Gastrocnemius medialis (tissue), 4 donors: ENCODE measurements at places on chromosomes 12 and 14.

- no peak for DNase-seq
These were observed at the start of gene OASL for GRCh38 chr12:121038861-121039668. Gene OASL (minus strand): TSS chr12:121039246. CDS start chr12:121038971, 275 bp downstream.

DNA sequence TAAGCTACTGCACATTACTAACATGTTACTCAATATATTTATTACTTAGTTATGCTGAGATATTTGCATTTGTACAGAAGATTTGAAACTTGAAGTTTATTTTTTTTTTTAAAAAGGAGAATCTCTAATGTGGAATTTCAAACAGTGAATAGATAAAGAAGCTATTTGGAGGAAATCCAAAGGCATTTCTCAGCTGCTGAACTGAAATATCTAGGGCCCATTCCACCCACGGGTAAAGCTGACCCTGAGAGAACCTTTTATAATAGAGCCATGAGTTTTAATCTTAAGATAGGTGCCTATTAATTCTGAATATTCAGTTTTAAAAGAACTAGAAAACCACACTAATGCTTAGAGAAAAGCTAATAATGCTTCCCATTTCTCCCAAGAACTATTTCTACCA, 225.4 kb upstream of the CAND1 start:
- DNase-seq: no peak

- no peak for DNase-seq
These were observed 299.8 kb downstream of the RPS29 start for GRCh38 chr14:49286257-49286983.

- no peak for DNase-seq
These were observed 90.1 kb downstream of the STXBP6 start for GRCh38 chr14:24959791-24960331.

GRCh38 chr12:109247831-109248654, 61.0 kb downstream of the FOXN4 start:
- no peak for DNase-seq

DNA sequence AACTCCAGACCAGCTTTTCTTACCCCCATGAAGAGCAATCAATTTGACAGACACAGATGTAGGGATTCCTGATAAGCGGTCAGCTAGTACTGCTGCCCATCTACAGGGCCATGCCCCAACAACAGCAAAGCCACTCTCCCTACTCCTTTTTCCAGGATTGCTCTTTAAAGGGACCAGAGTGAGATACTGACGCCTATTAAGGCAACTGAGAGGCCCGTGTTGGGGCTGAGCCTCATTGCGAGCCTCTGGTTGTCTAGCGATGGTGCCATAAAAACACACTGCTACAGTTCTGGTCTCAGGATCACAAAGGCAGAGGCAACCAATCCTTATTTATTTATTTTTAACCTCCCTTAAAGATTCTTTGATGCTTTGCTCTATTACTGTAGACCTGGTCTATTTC, 31.1 kb downstream of the AK7 start:
- no peak for DNase-seq

- no peak for DNase-seq
These were observed 7.4 kb downstream of the ACOT2 start for GRCh38 chr14:73576391-73576790.

DNA sequence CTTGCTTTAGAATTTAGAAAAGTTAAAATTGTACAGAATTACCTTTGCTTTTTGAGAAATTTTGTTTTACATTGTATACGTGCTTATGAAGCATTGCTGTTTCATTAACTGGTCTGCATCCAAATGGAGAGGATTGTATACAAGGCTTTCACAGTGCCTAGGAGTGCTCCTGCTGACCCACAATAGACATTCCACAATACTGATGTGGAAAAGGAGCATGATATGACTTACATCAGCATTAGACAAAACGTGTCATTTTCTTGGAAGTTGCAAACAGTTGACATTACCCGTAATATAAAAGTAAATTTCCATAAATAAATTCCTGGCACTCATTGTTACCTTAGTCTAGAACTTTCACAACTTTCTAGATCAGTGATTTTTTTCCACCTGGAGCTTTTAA, 1.9 kb downstream of the PRKD1 start:
- no peak for DNase-seq

DNA sequence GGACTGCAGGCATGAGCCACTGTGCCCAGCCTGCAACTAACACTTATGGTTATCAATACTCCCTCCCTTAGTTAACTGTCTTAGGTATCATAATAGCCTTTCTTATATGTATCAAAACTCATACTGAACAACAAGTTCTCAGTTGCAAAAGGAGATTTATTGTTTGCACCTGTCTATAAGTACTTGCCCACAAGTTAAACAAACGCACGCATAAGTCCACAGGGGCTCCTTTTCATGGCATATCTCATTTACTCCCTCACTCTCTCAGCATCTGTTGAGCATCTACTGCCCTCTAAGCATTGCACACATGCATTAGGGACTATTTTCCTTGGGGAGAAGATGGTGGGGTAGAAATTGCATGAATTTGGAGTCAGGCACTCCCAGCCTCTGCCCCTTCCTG, 46.7 kb upstream of the CORO1C start:
- DNase-seq: no peak

- no peak for DNase-seq
These were observed 106.1 kb downstream of the PTPN11 start for GRCh38 chr12:112524676-112525425.
